ENCODE measurements at places on chromosomes 4 and X.
A peak's percentile ranks its signal among the peaks of the same experiment; 100 is the strongest.

DNA sequence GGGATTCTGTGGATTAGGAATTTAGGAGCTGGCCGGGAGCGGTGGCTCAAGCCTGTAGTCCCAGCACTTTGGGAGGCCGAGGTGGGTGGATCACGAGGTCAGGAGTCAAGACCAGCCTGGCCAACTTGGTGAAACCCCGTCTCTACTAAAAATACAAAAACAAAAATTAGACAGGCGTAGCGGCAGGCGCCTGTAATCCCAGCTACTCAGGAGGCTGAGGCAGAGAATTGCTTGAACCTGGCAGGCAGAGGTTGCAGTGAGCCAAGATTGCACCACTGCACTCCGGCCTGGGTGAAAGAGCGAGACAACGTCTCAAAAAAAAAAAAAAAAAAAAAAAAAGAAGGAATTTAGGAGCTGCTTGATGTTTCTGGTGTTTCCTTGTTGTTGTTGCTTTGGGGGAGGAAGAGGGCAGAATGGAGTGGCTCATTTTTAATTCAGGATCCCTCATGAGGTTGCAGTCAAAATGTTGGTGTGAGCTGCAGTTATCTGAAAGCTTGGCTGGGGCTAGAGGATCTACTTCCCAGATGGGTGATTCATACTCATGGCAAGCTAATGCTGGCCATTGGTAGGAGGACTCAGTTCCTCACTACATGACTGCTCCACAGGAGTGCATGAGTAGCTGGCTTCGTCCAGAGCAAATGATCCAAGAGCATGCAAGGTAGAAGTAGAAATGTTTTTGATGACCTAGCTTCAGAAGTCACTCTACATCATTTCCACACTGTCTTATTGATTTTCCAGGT lies 26.5 kb upstream of the JADE1 start:
- no peak for DNase-seq

DNA sequence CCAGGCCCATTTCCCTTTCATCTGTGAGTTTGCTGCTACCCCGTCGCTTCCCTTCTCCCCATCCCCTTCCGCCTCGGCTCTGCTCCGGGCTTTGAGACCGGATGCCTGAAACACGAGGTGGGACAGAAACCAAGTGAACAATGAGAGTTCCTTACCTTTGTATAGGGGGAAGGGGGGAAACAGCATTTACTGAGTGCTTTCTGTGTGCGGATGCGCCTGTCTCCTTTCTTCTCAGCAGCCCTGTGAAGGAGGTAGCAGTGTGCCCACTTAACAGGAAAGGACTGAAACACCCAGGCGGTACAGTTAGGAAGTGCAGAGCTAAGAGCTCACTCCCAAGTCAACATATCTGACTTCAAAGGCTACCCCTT lies 43.2 kb upstream of the TMSB15B start:
- DNase-seq, result peak; percentile 71

- no peak for DNase-seq
These were observed 56.7 kb upstream of the TMEM131L start for GRCh38 chr4:153409412-153409811.

GRCh38 chr4:7983296-7983695 lies 43.6 kb upstream of the AFAP1 start:
- DNase-seq, result no peak

- DNase-seq, result no peak
These were observed 56.7 kb downstream of the STOX2 start for GRCh38 chr4:183961795-183962194.

- peak; percentile 82 for DNase-seq
These were observed at the start of gene FAM47E for GRCh38 chr4:76251441-76252270. FAM47E (plus strand) TSS chr4:76251721; CDS start chr4:76251747, 26 bp downstream.

GRCh38 chrX:133179500-133179899 lies 38.7 kb downstream of the TFDP3 start:
- no peak for DNase-seq

DNA sequence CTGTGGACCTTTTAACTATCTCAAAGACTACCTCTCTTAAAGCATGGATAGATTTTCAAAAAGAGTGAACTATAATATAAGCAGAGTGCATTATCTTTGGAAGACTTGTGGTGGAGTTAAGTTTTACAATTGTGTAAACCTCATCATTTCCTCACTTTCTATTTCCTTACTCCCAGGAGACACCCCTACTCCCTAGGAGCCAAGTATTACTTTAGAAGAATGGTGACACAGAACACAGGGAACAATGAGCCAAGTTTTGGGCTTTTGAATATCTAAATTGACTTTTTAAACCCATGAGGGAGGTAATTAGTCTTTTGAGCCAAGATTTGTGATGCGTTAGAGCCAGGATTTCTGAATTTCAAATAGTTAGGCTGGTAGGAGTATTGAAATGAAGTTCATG lies 78.9 kb upstream of the UNC5C start:
- no peak for DNase-seq

DNA sequence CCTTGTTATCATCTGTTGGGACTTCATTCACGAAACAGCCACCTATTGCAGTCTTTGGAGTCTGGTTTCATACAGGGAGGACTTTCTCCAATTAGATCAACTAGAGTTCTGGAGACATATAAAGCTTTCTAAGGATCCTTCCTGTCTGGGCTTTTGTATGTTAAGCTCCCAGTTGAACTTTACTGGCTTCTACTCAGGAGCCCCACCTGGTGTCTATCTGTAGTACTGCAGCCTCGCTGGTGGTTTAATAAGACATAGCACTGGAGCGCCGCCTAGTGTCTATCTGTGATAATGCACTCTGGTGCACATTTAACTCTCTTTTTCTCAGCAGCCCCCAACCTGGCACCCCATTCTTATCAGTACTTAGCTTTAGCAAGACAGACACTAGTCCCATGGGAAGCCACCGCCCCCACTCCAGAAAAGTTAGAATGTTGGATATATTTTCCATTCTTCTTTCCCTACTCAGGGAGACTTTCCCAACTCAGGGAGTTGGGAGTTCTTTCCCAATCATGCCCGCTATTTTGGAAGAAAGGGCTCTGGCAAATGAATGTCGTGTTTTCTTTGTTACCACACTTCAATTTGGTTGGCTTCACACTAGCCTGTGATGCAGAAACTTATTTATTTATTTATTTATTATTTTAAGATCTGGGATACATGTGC lies 36.9 kb upstream of the SYTL4 start:
- DNase-seq, result no peak

DNA sequence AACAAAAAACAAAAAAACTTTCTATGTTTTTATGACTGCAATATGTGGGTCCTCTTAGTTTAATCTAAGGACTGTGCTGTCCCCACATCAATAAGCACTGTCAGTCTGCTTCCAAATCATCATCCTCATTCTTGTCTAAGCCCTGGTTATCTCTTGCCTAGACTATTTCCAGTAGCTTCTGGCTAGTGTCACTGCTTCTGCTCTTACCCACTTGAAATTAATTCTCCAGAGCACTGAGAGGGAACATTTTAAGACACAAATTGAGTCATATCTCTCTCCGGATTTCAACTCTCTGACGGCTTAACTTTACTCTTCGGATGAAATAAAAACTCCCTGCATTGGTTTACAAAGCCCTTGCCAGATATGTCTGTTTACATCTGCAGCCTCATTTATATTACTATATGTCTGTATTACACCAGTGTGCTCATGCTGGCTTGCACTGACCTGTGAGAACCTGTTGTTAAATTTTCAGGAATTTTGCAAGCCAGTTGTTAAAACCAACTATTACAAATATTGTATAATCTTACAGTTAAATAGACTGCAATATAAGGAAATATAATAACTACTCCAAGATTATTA lies 345.9 kb downstream of the ADGRL3 start:
- DNase-seq, result no peak

DNA sequence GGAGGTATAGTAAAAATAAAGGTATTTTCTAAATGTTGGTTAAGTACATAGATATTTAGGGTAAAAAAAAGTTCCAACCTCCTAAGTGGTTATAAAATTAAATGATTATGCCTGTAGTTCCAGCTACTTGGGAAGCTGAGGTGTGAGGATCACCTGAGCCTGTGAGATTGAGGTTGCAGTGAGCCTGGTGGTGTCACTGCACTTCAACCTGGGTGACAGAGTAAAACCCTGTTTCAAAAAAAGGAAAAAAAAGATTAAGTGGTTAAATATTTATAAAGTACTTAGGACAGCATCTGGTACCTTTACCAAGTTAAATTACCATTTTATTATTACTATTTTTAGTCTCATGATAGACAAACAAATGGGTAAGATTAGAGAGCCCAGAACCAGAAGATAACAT lies 1801.0 kb downstream of the C4orf33 start:
- no peak for DNase-seq

GRCh38 chrX:110268886-110269285 lies 49.0 kb downstream of the AMMECR1 start:
- no peak for DNase-seq

- DNase-seq, result peak; percentile 43
These were observed 185.7 kb downstream of the AMELX start for GRCh38 chrX:11478911-11479310.

- DNase-seq, result no peak
These were observed 1.6 kb upstream of the IDUA start for GRCh38 chr4:985123-985830.

DNA sequence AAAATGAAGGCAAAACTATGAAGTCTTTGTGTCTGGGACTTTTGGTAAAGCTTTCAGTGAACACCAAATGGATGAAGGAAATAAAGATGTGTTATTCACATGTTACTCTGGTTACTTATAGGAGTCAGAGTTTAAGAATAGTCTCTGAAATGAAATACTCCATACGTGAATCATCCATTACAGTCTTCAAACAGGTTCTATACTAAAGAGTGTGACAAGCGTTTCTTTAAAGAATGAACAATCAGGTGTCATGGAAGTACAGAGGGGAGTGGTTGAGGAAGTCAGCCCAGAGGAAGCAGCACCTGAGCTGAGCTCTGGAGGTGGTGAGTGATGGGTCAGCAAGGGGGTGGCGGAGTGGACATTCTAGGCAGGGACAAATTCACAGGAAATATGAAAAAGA lies 41.8 kb upstream of the SORBS2 start:
- no peak for DNase-seq

- DNase-seq, result no peak
These were observed 2.6 kb upstream of the TMEM192 start for GRCh38 chr4:165115301-165115700.

GRCh38 chrX:40975951-40976350 lies 109.3 kb upstream of the USP9X start:
- no peak for DNase-seq

DNA sequence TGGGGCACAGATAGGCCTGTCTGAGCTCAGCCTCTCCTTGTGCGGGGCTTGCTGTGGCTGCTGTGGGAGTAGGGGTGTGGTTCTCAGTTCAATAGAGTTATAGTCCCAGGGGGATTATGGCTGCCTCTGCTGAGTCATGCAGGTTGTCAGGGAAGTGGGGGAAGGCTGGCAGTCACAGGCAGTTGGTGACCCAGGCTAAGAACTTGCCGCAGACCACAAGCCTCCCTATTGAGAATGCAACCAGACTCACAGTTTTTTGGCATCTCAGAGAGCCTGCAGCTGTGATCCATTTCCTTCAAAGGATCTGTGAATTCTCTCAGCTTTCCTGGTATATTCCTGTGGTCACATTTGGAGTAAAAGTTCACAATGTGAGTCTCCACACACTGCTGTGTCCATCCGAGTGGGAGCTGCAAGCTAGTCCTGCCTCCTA lies 364.9 kb downstream of the ZNF674 start:
- no peak for DNase-seq

- DNase-seq, result no peak
These were observed 1.6 kb upstream of the LIN54 start for GRCh38 chr4:83012200-83012686.

GRCh38 chrX:53312946-53313727 lies 31.8 kb upstream of the IQSEC2 start:
- DNase-seq, result peak; percentile 32

- no peak for DNase-seq
These were observed 50.0 kb downstream of the COMMD8 start for GRCh38 chr4:47413521-47413920.

- DNase-seq, result no peak
These were observed 116.7 kb upstream of the STOX2 start for GRCh38 chr4:183788308-183788905.

GRCh38 chr4:37561803-37562207 lies 124.4 kb downstream of the RELL1 start:
- no peak for DNase-seq

GRCh38 chr4:112141366-112142138 lies 3.7 kb upstream of the FAM241A start:
- DNase-seq, result no peak

- DNase-seq, result no peak
These were observed 109.6 kb upstream of the GIMD1 start for GRCh38 chr4:106478152-106478551.

DNA sequence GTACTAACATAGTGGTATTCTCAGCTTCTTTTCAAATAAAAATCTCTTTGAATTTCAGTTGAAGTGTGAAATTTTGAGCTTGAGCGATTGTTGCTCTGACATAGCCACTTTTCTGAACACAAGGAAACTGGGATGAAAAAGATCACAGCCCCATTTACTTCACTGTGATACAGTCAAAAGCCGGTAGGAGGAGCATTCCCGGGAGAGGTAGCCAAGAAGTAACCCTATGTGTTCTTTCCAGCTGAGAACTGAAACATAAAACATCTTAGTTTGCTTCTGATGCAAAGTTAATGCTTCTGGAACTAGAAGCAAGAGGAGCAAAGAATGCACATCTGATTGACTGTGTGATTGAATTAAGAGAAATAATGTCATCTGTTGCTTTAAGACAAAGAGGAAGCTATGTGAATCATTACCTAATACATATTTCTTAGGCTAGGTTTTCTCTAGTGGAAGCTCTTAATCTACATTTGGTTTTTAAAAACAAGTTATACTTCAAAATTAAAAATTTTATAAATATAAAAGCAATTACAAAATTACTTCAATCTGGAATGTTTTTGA lies 88.3 kb upstream of the UNC5C start:
- DNase-seq, result no peak

DNA sequence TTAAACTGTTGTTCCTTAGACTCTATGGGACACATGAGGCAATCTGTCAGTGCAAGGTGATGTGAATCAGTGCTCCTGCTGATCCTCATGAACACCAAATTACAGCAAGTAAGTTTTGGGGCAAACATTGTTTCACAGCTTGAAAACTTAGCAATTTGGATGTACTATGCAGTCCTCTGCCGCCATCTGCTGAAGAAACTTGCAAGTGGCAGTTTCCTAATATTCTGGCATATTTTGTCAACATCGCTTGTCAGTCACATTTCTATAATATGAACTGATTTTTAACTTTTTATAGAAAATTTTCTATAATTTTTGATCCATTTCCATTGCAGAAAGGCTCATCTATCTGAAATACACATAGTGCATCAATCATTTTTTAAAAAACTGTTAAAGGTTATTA lies 56.3 kb downstream of the ZAR1 start:
- no peak for DNase-seq

DNA sequence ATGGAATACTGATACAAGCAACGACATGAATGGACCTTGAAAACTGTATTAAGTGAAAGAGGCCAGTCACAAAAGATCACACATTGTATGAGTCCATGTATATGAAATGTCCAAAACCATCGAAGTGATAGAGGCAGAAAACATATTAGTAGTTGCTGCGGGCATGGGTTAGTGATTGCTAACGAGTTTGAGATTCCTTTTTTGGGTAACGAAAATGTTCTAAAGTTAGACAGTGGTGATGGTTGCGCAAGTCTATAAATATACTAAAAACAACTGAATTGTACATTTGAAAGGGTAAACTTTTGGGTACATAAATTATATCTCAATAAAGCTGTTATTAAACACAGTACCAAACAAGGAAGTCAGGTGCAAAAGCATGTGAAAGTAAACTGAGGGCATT lies 234.5 kb downstream of the FBXW7 start:
- DNase-seq, result no peak

GRCh38 chrX:15474028-15474427 lies 19.1 kb downstream of the PIR start:
- no peak for DNase-seq
